Common myeloid progenitor, CD34-positive (primary cell): ENCODE measurements at places on chromosomes 4 and X.

GRCh38 chrX:470686-471085 is 84.0 kb upstream of the PPP2R3B start:
- no peak for DNase-seq

- DNase-seq, result no peak
Measured at GRCh38 chrX:55039471-55039870, 8.7 kb upstream of the ALAS2 start.

GRCh38 chr4:152464030-152464823 is 71.7 kb downstream of the FBXW7 start:
- DNase-seq, result no peak

DNA sequence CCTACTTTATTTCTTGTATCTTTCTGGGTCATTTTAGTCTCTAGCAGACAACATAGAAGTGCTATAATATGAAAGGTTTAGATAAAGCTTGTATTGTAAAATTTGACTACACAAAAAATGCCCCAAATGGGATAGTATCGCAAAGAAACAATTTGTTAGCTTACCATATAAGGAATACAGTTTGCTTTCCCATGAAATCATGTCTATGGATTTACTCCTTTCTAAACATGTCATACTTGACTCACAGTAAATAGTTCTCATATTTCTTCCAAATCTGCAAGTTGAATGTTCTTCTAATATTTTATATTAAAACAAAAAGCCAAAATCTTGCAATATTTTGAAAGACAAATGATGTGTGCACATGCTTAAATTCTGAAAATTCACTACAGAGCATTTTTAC is 103.9 kb downstream of the PPA2 start:
- no peak for DNase-seq

GRCh38 chrX:10769696-10770619 is 149.6 kb upstream of the MID1 start:
- no peak for DNase-seq

DNA sequence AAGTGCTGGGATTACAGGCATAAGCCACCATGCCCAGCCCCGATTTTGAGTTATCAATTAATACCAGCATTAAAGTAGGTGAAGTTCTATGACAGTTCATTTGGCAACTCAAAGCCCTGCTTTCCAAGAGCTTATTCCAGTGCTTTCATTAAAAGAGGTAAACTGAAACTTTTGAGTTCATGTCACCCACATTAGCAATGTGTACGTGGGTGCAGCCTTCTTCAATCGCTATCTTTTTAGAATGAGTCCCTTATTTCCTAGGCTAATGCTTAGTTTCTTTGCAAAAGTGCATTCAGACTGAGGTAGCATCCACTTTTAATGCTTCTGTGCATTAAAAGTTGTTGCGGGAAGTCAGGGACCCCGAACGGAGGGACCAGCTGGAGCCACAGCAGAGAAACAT is 26.1 kb upstream of the MTNR1A start:
- no peak for DNase-seq

GRCh38 chr4:12993923-12994322 is 490.2 kb downstream of the RAB28 start:
- no peak for DNase-seq

- no peak for DNase-seq
Measured at GRCh38 chr4:151717314-151717713, 43.5 kb downstream of the GATB start.

DNA sequence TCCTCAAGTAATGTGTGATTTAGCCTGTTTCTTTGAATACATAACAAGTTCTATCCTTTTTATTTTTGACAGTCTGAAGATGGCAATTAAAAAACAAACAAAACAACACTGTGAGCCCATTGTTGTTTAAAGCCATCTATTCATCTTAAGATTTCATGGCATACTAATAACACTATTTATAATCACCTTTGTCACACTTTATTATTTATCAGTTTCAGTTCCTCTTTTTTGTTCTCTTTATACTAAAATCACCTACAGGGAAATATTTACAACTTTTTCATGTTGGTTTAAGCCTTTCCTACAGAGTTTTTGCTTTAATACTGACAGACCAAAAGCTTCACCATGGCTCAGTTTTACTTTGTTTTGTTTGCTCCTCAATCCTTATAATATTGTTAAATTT is 247.4 kb upstream of the CTSO start:
- no peak for DNase-seq

- no peak for DNase-seq
Measured at GRCh38 chr4:25901030-25901430, 13.0 kb upstream of the SMIM20 start.

- no peak for DNase-seq
Measured at GRCh38 chr4:33369446-33369845, 2649.3 kb downstream of the PCDH7 start.

DNA sequence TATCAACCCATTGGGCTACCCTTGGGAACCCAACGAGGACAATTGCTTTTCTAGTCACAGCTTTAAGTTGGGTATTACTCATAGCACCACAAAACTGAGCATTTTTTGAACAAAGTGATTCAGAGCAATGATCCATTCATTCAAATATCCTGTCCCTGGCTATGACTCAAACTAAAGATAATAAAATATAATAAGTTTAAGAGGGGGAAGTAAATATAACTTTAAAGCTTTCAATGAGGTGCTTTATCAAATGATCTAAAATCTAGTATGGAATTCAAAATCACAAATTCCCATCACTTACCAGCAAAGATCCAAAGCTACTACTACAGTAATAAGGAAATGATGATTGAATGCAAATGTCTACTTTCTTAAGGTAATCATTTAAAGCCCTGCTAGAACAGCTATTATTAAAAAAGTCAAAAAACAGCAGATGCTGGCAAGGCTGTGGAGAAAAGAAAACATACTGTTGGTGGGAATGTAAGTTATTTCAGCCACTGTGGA is 39.8 kb upstream of the S100G start:
- no peak for DNase-seq

GRCh38 chr4:79367096-79367495 is 40.9 kb downstream of the GK2 start:
- DNase-seq, result no peak

- no peak for DNase-seq
Measured at GRCh38 chr4:21596521-21596920, 352.1 kb downstream of the KCNIP4 start.

DNA sequence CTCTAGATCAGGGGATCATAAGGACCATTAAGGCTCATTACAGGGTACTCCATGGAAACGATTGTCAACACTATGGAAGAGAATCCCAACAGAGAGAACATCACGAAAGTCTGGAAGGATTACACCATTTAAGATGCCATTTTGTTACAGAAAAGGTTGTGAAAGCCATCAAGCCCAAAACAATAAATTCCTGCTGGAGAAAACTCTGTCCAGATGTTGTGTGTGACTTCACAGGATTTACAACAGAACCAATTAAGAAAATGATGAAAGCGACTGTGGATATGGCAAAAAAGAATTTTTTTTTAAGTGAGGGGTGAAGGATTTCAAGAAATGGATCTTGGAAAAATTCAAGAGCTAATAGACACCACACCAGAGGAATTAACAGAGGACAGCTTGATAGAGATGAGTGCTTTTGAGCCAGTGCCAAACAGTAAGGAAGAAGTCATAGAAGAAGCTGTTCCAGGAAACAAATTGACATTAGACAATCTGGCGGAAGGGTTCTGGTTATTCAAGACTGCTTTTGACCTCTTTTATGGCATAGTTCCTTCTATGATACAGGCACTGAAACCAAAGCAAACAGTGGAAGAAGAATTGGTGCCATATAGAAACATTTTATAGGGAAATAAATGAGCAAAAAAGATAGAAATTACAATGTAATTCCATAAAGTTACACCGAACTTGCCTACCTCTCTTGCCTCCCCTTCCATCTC is 17.3 kb upstream of the LSM6 start:
- DNase-seq, result no peak

- no peak for DNase-seq
Measured at GRCh38 chrX:129629837-129630236, 24.9 kb downstream of the APLN start.

GRCh38 chr4:180203349-180203748 is 2039.9 kb upstream of the TENM3 start:
- no peak for DNase-seq

DNA sequence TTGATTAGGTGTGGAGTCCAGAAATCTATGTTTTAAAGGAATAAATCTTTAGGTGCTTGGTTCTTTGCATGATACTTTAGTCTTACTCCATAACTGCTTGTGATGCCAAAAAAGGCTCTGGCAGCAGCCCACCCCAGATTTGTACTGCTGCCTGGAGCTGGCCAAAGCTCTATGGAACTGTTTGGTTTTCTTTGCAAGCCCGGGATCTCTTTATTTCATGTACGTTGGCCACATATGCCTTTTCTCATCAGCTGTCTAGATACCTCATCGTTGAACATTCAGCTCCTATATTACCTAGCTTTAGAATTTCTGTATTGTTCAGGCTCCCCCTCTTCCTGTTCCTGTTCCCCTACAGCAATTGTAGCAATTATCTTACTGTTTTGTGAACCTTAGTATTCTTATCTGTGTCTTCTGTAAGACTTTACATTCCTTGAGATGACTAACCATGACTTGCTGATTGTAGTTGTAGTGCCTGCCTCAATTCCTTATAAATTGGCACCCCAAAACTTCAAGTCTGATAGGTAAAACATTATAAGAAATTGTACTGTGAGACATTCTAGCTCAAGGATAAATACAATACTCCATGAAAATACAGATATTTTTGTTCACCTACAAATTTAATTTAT is 199.4 kb upstream of the GPRIN3 start:
- DNase-seq, result no peak

GRCh38 chrX:43333543-43333942 is 322.6 kb upstream of the MAOA start:
- no peak for DNase-seq

DNA sequence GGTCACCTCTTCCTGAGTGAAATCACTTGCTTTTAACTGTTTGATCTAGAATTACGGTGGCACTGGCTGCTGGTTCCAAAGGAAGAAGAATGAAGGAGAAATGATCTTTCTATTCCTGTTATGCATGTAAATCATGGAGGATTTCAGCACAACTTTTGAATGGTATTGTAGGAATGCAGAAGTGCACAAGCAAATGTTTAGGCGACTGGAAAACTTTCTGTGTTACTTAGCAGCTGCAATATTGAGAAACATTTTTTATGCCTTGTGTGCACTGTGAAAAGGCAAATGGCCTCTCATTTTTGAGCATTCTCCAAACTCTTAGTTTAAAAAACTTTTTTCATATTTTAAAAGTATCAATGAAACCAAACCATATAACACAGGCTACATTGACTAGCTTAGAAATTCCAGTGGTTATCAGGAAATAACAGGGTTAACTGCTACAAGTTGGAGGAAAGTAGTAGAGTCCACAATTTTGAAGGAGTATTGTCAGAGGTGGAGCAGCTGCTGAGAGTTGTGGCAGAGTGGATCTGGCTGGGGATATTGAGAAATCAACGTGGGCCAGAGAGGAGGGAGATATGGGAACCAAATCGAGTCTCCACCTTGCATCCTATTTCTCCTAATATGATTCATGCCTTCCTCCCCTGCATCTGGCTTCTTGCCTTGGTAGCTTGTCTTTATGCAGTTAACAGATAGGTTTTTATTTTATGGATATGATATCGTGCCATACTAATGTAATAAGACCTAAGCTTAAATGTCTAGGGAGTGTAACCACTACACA is 32.0 kb upstream of the FHL1 start:
- peak; percentile 14 for DNase-seq

GRCh38 chrX:93673056-93673868 is at the start of gene NAP1L3:
NAP1L3 (minus strand) TSS chrX:93673578; CDS start chrX:93673304, 274 bp downstream.
- peak; percentile 87 for DNase-seq

- DNase-seq, result no peak
Measured at GRCh38 chrX:38601866-38602265, 40.5 kb downstream of the TSPAN7 start.

DNA sequence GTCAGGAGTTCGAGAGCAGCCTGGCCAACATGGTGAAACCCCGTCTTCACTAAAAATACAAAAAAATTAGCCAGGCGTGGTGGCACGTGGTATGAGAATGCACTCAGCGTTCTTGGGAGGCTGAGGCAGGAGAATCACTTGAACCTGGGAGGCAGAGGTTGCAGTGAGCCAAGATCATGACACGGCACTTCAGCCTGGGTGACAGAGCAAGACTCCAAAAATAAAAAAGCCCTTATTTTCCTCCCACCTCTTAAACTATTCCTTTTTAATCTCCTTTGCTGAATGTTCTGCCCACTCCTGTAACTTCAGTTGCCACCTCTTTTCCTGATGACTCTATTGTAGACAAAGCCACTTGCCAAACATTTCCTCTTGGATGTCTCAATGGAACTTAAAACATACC is 72.6 kb downstream of the TAF1 start:
- no peak for DNase-seq

DNA sequence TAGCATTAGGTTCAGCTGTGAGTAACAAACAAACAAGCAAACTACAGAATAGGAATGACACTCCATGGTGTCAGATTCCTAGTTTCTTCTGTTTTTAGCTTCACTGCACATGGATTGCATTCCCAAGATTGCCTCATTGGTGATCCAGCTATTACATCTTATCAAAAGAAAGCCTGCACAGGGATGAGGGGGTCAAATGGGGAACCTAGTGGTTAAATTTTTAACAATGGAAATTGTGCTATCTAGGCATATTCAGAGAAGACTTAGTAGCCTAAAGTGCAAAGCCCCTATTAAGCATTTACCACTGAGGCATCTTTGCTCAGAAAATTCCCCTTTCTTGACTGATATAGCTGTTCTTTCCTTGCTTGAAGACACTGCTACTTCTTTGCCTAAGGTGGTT is 3.9 kb upstream of the TTC29 start:
- no peak for DNase-seq

DNA sequence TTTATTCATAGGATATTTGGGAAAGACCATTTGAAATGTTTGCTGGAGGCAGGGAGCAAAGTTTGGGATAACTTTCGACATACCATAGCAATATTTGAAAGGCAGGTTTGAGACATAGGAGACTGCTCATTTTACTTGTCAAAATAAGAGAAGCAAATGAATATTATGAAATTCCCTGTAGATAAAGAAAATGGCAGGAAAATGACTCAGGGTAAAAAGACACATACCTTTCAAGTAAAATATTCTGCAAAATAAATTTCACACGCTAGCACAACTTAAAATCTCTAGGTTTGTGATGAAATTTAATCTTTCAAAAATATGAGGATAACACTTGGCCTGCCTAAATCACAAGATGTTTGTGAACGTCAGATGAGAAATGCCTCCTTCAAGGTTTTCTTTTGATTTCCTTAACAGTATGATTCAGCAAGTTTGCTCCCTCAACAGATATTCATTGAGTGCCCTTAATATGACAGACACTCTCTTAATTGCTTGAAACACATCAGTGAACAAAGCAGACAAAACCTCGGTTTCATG is 6.6 kb downstream of the TMEM156 start:
- peak; percentile 79 for DNase-seq

GRCh38 chr4:112327965-112328733 is 31.0 kb downstream of the ALPK1 start:
- peak; percentile 77 for DNase-seq

GRCh38 chr4:148255344-148255720 is 186.9 kb downstream of the NR3C2 start:
- DNase-seq, result peak; percentile 2

GRCh38 chr4:76016393-76016792 is 6.9 kb downstream of the CXCL10 start:
- DNase-seq, result no peak

- peak; percentile 60 for DNase-seq
Measured at GRCh38 chr4:159017323-159018026, 85.4 kb upstream of the RAPGEF2 start.
